ENCODE measurements at places on chromosomes 11 and 22. TPM values are rescaled to one million over a fixed set of nuclear protein-coding genes. Genes with fewer than 3 reads are reported as not detected.

Gene RFPL1
- not detected for total RNA-seq

Gene TTLL1
- 12.9 TPM for total RNA-seq

Gene PDGFB
- total RNA-seq: 0.27 TPM

Gene DNAJB7
- not detected for total RNA-seq

Gene CD6
- total RNA-seq: 1.3 TPM

DNA sequence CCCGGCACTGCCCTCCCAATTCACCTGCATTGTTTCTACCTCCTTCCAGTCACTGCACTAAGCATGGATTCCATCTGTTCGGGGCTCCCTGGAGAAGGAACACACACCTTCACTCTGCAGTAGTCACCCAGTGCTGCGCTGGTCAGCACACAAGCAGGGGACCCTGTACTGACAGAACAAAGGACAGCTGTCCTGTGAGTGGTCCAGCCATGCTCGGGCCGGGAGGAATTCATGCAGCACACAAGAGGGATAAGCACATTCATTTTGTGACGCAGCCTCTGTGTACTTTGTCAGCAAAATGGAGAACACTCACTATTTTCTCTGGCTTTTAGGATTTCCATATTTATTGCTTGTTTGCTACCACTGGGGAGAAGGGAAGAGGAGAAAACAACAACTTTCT lies 167.3 kb downstream of the NTM start:
- DNase-seq: no peak

DNA sequence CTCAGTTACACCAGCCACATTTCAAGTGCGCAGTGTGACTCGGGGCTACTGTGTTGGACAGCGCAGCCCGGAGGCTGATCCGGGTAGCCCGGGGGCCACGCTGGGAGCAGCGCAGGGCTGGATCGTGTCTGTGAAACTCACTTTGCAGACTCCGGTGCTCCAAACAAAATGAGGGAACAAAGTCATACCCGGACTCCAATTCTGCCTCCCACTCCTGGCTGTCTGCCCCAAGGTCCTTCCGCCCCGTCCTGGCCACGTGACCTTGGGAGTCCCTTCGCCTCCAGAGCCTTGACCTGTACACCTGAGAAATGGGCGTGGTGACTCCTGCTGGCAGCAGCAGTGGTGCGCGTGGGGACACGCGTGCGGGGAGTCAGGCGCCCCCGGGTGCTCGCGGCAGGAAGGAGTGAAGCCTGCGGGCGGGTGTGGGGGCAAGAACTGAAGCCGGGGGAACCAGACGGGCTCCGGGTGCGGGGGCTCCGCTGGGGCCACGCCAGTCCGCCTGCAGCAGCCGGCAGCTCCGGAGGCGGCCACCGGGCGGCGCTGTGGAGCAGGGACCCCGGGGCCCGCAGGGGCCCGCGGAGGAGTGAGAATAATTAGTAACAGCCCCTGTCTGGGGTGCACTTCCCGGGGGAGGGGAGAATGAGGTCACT lies 42.4 kb downstream of the KCNJ4 start:
- peak; percentile 31 for DNase-seq

DNA sequence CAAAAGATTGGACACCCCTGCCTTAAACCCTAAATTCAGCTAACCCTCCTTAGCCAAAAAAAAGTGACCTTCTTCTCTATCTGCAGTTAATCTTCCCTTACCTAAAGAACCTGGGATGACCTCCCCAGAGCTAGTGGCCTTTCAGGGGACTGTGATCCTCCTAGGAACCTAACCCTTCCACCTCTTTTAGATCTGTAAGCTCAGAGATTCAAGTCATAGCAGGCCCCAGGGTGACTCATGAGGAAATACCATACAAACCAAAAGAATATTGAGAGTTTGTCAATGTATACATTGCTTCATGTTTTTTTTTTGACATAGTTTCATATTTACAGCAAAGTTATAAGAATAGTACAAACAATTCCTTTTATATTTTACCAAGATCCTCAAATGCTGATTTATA lies 38.3 kb upstream of the CXCR5 start:
- DNase-seq: no peak

- peak; percentile 90 for DNase-seq
These were observed 16.0 kb upstream of the PHLDA2 start for GRCh38 chr11:2945031-2945756.

GRCh38 chr22:49188091-49188490 lies 639.6 kb downstream of the BRD1 start:
- no peak for DNase-seq

GRCh38 chr11:64716473-64717267 lies 6.3 kb downstream of the NRXN2 start:
- DNase-seq: no peak

DNA sequence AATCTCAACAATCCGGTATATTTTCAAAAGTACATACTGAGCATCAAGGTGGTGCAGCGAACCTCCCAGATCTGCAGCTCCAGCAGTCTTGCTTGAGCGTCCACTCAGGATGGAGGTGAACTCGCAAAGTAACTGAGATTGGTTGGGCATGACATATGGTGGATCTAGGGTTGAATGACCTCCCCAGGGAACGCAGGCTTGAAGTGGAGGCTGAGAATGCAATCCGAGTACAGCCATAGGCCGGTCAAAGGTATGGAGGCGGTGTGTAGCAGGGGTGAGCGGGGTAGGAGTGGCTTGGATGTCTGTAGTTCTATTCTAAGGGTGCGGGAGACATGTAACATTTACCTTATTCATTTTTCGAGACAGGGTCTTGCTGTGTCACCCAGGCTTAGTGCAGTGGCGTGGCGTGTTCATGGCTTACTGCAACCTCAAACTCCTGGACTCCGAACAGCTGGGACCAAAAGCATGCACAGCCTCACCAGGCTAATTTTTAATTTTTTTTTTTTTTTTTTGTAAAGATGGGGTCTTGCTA lies 631 bp upstream of the C22orf39 start:
- peak; percentile 21 for DNase-seq

DNA sequence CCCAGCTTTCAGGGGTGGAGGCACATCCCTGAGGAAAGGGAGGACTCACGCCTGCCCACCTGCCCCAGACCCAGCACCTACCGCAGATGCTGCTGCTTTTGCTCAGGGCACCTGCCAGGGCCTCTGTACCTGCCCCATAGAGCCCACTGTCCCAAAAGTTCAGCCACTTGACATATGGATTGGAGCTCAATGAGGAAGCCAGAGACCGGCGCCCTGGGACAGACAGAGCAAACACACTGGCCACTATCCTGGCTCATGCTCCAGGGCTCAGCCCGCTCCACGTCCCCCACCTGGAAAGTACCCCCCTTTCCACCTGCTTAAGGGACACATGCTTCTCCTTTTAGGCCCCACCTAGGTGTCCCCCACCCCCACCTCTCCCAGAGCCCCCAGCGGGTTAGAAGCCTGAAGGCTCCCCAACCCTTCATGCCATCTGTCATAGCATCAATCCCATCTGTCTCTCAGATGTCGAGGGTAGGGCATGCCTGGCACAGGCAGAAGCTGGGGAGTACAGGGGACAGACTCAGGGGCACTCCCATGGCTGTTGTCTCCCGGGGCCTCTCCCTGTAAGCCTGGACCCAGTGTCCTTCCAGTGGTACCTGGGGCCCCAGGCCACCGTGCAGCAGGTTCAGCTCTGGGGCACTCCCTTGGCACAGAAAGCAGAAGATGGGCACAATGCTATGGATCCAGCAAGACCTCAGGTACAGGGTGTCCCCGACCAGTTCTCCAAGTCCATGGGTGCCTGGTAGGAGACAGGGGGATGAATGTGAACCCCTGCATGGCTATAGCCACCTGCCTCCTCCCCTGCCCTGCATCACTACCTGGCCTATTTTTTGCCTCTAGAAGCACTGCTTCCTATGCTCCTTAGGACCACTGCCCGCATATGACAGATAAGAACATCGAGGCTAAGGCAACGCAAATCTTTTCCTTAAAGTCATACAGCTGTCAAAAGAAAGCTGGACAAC lies 2.2 kb upstream of the P2RX6 start:
- no peak for DNase-seq

DNA sequence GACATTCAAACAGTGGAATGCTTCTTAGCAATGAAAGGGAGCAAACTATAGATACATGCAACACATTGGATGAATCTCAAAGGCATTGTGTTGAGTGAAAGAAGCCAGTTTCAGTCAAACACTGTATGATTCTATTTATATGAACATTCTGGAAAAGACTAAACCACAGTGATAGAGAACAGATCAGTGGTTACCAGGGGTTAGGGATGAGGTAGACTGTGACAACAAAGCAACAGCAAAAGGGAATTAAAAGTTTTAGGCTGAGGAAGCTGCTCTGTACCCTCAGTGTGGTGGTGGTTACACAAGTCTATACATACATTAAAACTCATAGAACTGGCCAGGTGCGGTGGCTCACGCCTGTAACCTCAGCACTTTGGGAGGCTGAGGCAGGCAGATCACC lies 23.0 kb downstream of the FDX1 start:
- no peak for DNase-seq

DNA sequence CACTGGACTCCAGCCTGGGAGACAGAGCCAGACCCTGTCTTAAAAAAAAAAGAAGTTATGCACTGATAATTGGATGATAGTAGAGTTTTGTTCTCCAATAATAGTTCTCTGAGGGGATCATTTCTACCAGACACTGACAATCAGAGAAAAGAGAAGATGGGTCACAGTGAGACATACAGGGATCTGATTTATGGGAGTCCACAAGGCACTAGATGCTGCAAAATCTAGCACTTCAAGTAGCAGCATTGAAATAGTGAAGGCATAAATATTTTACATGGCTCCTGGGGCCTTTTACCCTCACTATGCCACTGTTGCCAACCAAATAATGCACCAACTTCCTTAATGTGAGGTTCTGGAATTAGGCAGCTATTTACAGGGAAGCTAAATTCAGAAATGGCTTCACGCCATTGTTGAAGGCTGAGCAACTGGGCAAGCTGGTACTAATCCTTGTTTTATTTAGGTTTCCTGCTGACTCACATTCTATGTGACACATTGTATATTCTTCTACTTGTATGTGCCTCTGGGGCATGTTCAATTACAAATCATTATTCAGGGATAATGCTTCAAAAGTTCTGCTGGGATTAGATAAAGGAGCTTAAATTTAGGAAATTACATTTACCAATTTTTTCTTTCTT lies 38.2 kb upstream of the ABTB2 start:
- DNase-seq: no peak

- no peak for DNase-seq
These were observed at the start of gene MS4A6A for GRCh38 chr11:60182541-60183330. Gene MS4A6A, minus strand, starts transcription at chr11:60183083. Its CDS starts 1,356 bp downstream, at chr11:60181727.

DNA sequence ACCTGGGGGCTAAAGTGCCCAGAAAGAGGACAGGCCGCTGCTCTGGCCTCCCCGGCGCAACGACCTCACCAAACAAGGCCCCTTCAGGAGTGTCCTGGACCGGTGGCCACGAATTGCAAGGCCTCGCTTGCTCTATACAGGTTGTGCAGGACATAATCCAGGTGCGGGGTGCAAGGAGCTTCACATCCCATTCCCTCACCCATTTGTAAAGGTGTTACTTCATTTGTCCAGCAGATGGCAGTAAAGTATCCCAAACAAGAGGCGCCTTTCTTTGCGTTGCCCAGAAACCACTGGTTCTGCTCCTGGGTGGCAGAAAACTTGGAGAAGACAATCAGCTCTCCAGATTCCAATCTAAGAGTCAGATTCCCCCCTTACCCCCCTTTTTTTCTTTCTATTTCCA lies 35.9 kb upstream of the PRDM11 start:
- DNase-seq: peak; percentile 30

DNA sequence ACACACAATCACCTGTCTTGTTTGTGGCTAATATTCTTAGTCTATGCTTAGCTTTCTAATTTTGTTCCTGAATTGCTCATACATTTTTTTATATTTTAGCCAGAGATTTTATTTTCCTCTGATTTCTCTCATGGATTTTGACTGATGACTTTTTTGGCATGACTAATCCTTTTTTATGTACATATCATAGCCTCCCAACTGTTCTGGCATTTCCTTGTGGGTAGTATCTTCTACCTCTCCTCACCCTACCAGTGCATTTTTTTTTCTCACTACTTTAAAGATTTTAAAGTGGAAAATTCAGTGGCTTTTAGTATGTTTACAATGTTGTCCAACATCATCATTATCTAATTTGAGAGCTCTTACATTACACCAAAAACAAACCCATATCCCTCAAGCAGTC lies 84.4 kb upstream of the TENM4 start:
- DNase-seq: no peak

DNA sequence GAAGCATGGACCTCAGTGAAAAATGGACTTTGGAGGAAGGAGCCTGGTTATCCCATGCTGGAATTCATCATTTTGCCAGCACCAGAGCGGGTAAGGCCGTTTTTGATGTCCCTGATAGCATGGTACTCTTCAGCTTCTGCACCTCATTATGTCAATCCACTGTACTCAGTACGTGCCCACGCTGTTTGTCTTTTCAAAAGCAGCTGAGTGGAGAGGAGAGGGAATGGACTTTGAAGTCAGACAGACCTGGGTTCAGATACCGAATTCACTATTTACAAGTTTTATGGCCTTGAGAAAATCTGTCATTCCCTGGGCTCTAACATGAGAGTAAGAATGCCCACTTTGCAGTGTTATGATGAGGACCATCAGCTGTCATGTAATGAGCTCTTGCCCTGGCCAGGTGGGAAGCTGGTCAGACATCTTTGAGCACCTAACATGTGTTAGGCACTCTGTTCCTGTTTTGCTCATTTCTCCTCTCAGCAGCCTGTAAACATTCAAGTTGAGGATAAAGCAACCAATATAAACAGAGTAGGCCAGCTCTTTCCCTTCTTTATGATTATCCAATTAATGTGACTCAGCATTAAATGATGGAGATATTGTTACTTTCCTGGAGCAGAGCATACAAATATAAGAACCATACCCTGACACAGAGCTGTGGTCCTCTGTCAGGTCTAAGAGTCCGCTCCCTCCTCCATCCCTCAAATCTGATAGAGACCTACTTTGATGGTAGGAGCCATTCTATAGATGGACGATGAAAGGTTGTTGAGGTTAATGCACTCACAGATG lies 39.0 kb upstream of the AMOTL1 start:
- DNase-seq: no peak

DNA sequence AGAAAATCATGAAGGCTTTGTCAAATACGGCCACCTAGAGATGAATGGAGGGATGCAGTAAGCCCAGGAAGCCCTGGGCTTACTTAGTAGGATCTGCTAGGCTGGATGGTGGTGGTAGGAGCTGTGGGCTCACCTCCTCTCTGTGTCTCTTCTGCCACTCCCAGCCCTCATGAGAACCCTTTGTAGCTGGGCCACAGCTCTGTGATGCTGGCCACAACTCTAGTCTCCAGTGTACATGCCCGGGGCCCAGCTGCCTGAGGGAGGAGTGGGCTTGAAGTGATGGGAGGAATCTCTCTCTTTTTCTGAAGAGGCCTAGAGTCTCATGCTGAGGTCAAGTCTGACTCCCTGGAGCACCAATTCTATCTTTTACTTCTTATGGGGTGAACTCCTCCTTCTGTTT lies 32.4 kb upstream of the SYT13 start:
- DNase-seq: no peak

DNA sequence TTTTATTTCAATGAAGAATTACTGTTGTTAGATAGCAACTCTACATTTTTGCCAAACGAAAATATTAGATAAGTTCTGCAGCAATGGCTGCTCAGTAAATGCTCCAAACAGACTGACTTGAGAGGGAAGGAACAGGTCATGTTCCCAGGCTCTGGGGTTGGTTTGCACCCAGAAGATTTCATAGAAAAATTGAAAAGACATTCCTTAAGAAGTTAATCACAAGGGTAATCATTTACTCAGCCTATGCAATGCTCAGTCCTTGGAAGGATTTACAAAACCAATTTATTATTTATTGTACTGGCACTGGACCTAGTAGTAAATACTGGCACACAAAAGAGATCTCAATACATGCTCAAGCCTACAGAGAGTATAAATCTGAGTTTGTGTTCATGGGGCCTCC lies 179.1 kb upstream of the MTNR1B start:
- DNase-seq: no peak
